Immature natural killer cell (primary cell): ENCODE measurements at places on chromosomes 2 and 18. TPM values are rescaled to one million over a fixed set of nuclear protein-coding genes. Genes with fewer than 3 reads are reported as not detected.

Gene GALNT5
- not detected for polyA plus RNA-seq

GRCh38 chr2:130820279-130820861 is 16.3 kb upstream of the ARHGEF4 start:
- no peak for DNase-seq

DNA sequence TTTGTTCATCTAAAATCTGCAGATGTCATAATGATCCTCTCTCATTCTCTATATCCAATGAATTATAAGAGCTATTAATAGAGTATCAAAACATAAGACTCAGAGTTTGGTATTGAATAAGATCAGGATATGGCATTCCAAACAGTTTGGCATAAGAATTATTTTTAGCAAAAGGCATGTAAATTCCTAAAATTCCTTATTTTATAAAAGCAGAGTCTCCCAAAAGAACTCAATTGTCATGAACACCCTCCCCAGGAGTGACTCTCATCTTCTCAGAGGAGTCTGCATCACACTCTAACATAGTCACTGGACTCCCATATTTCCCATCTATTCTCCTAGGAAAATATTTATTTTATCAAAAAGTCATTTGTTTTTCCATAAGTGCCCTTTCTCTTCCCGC is 1710.2 kb upstream of the SLC39A10 start:
- DNase-seq: no peak

Gene BOLL
- polyA plus RNA-seq: not detected

DNA sequence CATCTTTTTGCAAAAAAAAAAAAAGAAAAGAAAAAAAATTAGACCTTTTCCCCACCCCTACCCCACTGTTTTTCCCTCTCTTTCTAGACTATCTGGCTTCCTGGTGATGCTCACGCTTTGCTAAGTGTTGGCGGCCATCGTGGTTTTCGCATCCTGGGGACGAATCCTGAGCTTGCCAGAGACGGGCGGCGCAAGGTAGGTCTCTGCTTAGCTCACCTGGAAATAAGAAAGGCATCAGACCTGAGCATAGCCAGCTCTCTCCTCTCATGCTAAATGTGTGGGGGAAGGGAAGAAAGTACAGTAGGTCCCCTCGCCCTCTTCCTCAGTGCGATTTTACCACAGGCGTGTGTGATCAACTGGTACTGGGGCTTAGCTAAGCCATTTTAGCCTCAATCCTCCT is 90.5 kb downstream of the KLHL29 start:
- DNase-seq: no peak

Gene ZNF804A
- polyA plus RNA-seq: not detected

GRCh38 chr2:233794128-233794658 is 16.1 kb downstream of the MROH2A start:
- DNase-seq: no peak

DNA sequence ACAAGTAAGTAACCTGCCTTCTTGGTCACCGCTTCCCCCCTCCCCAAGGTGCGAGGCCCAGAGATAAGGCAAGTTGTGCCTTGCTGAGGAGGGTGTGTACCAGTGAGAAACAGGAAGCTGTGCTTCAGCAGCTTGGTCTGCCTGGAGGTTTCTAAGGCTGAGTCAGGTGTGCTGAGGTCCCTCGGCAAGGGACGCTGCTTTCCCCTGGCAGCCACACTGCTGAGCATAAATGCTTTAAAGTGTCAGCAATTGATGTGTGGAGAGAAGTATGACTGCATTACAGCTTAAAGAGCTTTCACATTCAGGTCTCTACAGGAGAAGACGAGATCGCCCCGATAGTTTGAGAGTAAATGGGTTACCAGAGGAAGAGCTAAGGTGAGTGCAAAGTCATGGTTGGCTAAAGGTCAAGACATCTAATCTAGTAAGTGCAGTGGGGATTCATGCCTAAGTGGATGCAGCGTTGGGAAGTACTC is 86.9 kb downstream of the LIMS1 start:
- peak; percentile 66 for DNase-seq

DNA sequence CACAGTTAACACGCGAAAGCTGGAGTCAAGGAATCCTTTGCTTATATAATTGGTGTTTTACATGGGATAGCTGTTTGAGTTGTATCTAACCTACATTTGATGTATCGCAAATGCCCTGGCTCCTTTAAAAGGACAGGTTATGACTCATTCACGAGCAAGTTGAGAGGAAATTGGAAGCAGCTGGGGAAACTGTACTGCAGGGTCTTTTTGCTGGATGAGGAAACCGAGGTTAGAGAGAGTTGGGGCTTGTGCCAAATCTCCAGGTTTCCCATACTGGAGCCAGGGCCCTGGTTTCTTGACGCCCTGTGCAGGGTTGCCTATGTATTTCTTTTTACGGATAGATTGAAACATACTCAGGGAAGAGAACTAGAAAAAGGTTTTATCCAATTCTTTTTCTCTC is 60.0 kb upstream of the SPTBN1 start:
- DNase-seq: no peak
